ENCODE measurements at places on chromosomes 12 and 14. TPM values are rescaled to one million over a fixed set of nuclear protein-coding genes. Genes with fewer than 3 reads are reported as not detected.
A peak's percentile ranks its signal among the peaks of the same experiment; 100 is the strongest.

DNA sequence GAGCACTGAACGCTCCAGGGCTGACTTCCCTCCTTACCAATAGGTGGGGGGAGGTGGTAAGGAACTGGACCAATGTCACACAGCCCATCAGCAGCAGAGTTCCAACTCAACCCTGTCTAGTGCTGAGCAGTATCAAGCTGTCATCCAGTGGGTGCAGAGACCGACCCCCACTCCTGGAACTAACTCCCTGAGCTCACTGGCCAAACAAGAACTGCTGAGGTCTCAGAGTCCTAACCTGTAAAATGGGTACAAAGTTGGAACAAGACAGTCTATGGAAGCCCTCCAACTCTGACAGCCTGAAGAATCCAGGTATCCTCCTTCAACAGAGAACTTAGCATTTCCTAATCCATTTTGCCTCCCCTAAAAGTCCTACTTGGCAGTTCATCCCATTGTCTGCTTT lies 91.1 kb upstream of the CLMN start:
- no peak for DNase-seq

DNA sequence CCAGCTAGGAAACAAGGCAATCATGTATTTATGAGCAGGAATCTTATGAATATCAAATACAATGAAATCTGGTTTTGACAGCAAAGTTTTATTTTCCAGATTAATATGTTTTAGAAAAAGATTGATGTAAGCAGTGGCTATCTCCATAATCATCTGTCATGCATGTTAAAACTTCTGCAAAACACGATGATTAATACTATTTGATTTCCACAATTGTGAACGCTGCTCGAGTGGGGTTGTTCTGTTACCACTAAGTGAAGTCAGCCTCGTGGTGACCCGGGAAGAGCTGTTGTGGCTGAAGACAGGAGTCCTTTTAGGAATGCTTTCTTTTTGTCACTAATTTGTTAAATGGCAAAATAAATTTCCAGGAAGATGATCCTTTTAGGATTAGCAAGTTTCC lies 9.4 kb downstream of the CFAP251 start:
- DNase-seq: no peak

The RNASE3 gene
- total RNA-seq: not detected

GRCh38 chr14:80316441-80316840 lies 105.1 kb upstream of the DIO2 start:
- DNase-seq: no peak

The CAPZA3 gene
- not detected for total RNA-seq

GRCh38 chr12:117646520-117646919 lies 285.1 kb upstream of the NOS1 start:
- DNase-seq: no peak

GRCh38 chr12:91718326-91718725 lies 427.3 kb downstream of the BTG1 start:
- no peak for DNase-seq

The IL23A gene
- 9.6 TPM for total RNA-seq

DNA sequence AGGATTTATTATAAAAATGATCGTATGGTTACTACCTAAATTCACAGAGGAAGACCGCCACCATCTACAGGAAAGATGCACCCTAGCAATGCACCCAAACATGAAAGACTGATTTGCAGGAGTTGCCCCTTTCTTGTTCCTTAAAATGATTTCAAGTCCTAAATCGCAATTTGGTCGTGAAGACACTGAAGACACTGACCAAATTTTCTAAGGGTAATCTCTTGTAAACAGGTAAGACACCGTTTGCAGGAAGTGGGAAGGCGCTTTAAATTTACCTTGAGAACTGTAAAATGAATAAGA lies 1.0 kb downstream of the SOS2 start:
- no peak for DNase-seq

The A2M gene
- 0.14 TPM for total RNA-seq

DNA sequence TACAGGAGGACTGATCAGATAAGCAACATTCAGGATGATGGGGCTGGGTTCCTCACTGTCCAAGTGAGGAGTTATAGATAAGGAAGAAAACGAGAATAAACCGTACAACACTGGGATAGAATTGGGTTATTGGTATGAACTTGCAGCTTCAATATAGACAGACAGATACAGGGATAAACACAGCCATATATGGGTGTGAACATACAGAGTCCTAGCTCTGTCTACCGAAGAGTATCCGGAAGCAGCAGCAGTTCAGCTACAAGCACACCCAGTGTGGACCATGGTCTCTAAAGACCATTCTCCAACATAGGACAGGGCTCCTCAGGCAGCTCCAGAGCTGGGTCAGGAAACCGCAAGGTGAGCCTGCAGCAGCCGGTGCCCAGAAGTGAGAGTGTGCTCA lies 40.8 kb downstream of the CDC42BPB start:
- no peak for DNase-seq

GRCh38 chr12:12495536-12495935 lies 67.1 kb downstream of the DUSP16 start:
- no peak for DNase-seq

DNA sequence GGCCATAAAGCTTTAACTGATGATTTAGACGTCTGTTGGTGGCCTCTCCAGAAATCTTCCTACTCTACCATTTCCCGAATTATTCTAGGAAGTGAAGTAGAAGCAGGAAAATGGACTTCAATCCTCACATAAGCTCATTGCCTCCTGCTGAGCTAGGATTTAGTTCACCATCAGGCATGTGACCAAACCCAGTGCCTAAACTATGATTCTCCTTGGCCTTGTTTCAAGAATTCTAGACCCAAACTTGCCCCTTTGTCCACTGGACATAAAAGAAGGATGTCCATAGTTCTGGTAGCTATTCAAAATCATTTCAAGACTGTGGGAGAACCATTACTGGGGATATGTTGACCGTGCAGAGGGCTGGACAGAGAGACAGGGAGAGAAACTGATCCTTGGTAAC lies 105.8 kb downstream of the C12orf50 start:
- DNase-seq: no peak

The TTC6 gene
- total RNA-seq: not detected

DNA sequence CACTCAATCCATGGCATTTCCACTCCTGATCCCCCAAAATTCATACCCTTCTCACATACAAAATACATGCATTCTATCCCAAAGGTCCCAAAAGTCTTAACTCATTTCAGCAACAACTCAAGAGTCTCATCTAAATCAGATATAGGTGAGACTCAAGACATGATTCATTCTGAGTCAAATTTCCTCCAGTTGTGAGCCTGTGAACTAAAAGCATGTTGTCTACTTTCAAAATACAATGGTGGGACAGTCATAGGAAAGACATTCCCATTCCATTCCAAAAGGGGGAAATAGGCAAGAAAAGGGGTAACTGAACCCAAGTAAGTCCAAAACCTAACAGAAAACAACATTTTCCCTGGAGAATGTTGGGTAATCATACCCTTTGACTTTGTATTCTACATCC lies 103.3 kb downstream of the C12orf75 start:
- DNase-seq: no peak

- peak; percentile 72 for DNase-seq
These were observed at the start of gene FAM234B for GRCh38 chr12:13044002-13044905. TSS of gene FAM234B (plus strand) at chr12:13044381. CDS start at chr12:13044404, 23 bp downstream.

DNA sequence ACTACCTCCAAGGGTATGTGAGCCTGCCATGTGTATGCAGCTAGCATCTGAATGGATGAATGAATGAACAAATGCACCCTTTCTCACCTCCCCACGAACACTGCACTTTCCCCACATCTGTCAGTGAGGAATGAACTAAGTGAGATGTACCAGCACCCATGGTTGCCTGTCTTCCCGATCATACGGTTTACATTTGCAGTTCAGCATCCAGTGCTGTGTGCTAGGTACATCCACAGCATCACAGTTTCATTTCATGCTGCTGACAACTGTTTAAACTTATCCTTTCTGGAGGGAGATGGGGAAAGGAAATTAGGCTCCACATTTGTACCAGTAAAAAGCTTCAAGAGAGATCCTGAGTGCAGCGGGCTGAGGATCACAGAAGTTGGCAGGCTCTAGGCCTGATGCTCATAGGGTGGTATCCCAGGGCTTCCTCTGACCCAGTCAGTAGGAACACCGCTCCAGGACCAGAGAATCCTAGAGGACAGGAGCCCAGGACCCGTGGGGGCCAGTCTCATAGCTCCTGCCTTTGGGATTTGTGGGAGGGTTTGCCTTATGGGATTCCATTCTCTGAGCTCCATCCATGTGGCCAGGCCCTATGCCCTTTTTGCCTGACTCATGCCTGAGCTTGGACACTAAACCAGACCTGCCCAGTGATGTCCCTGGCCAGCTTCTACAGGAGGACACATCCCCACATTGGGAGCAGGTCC lies 294.5 kb downstream of the CACNA1C start:
- DNase-seq: no peak

DNA sequence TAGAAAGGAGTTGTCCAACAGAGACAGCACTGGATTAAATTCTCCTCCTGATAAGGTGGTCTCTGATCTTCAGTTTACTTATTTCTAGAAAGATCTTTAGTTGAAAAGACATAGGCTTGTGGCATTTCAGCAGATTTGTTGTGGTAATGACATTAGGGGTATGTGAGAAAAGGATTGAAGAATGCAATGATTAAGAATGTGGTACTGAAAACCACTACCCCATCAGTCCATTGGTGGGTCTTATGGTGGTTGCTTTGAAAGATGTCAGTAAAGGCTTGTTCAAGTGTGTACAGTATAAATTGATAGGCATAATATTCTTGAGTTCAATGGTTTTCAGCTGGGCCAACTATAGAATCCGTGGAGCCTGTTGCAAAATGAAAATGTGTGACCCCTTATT lies 10.8 kb downstream of the PPFIBP1 start:
- no peak for DNase-seq
